Activated CD4-positive, alpha-beta T cell treated with anti-CD3 and anti-CD28 coated beads, Interleukin-2, amount 50 U/mL, for 48 hours (primary cell): ENCODE measurements at places on chromosomes 1 and 21.

- DNase-seq = no peak
Measured at GRCh38 chr1:25958465-25958864, 39.4 kb downstream of the PAFAH2 start.

- DNase-seq = no peak
Measured at GRCh38 chr1:54257876-54258275, 57.9 kb downstream of the MRPL37 start.

DNA sequence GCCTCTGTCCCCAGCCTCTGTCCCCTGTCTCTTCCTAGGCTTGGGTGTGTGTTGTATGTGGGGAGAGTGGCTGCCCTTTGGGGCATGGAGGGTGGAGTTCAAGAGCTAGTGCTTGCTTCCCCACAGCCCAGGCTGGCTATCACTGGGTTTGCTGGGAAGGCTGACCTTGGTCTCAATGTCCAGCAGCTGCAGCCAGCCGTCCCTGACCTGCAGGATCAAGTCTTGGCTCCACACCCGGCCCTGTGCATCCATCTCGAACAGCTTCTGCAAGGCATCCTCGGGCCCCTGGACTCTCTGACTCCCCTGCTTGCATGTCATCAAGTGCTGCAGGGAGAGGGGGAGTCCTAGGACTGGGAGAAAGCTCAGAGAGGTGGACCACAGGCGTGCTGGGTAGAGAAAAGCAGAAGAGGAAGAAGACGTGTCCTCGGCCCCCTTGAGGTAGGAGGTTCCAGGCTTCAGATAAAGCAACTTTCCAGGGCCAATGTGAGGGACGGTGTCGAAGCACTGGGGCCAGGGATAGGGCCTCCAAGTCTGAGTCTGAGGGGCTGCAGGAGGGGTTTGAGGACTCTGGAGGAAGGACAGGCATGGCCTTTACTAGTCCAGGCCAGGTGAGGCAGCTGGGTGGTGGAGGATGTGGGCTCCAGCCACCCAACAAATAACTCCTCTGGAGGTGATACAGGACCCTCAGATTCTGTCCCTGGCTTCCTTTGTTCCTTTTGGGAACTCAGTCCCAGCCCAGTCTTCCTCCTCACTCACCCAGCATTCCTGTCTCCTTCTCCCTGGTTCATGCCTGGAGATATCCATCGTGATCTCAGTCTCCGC lies 4.0 kb downstream of the EPS8L3 start:
- DNase-seq = no peak

GRCh38 chr21:45161038-45161945 lies 86.9 kb downstream of the ADARB1 start:
- no peak for DNase-seq

GRCh38 chr1:7401814-7402547 lies 369.1 kb upstream of the VAMP3 start:
- no peak for DNase-seq

DNA sequence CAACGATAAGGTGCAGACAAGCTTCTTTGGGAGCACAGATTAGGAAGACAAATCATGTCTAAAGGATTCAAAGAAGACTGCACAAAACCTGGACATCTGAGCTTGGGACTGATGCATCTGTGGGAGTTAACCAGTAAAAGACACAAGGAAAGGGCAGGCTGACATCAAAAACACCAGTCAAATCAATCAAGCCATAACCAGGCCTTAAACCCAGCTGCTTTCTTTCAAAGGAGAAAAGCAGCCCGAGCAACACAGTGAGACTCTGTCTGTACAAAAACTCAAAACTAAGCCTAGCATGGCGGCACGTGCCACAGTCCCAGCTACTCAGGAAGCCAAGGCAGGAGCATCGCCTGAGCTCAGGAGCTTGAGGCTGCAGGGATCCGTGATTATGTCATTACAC lies 411.6 kb downstream of the SMYD3 start:
- DNase-seq = no peak

- no peak for DNase-seq
Measured at GRCh38 chr1:219518907-219519248, 94.0 kb downstream of the ZC3H11B start.

GRCh38 chr1:101262060-101262459 lies 25.2 kb downstream of the S1PR1 start:
- no peak for DNase-seq

DNA sequence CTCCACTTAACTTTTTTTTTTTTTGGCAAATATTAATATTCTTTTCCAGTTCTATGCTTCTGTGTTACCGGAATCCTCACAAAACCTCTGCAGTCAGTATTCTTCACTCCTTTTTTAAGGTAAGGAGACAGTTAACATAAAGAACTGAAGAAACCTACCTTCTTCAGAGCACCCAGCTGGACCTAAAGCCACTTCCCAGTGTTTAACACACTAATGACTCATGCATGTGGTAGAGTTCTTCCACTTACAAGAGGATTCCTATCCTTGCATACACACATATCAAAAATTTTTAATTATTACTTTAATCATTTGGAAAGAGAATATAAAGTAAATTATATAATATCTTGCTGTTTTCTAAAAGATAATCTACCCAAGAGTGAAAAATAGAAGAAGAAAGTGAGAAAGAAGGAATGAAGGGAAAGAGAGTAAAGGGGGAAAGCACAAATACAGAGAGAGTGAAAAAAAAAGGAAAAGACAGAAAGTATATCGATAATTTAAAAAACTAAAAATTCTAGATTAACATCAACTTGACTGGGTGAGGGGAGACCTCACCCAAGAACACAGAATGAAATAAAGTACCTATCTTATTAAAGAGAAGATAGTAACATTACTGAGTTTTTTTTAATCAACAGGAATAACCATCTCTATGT lies 54.9 kb downstream of the ENAH start:
- no peak for DNase-seq

DNA sequence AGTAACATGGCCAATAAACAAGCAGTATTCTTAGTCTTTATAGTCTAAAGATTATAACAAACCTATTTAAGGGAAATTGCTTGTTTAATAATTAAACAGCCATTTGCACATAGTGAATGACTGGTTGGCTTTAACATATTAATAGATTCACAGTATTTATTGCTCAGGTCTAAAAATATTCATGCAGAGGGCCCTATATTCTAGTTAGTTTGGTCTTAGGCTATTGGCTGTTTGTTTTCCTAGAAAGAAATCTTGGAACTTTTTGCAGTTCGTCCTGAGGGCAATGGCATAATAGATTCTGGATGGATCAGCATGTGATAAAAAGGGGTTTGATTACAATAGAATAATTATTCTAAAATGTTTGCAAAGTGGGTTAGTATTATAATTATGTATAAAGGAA lies 34.7 kb downstream of the BACH1 start:
- no peak for DNase-seq
